ENCODE measurements at places on chromosomes 12 and 14.
A peak's percentile ranks its signal among the peaks of the same experiment; 100 is the strongest.

DNA sequence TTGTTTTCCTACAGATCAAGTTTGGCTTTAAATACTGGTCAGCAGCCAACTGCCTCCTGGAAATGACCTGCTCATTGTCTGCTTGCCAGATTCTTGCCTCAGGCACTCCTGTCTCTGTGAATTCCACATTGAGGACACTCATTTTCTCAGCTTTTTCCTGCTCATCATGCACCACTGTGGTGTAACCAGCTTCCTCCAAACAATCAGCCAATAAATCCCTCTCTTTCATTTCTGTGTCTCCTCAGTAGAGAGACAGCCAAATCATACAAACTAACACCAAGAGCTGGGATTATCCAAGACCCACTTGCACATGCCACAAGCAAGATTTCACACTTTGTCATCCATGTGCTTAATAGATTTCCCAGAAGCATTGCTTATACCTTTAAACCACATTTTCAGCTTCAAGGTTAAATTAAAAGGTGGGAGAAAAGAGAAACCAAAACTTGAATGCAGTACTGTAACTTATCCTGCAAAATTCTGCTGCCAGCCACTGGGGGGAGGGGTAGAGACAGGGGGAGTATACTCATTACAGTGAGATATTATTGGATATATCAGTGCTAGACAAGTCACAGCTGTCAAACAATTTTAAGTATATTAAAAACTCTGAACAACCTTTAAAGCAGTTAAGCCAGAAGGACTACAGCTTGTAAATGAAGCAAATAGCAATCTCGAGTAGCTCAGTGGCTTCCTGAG, 105.0 kb downstream of the PPP2R5E start:
- peak; percentile 43 for DNase-seq

- DNase-seq = no peak
These were observed 88.6 kb downstream of the DDHD1 start for GRCh38 chr14:53064475-53064874.

GRCh38 chr12:26870491-26871419, 37.8 kb upstream of the ITPR2 start:
- peak; percentile 23 for DNase-seq

GRCh38 chr12:97493731-97494130, 31.1 kb downstream of the RMST start:
- DNase-seq = no peak

DNA sequence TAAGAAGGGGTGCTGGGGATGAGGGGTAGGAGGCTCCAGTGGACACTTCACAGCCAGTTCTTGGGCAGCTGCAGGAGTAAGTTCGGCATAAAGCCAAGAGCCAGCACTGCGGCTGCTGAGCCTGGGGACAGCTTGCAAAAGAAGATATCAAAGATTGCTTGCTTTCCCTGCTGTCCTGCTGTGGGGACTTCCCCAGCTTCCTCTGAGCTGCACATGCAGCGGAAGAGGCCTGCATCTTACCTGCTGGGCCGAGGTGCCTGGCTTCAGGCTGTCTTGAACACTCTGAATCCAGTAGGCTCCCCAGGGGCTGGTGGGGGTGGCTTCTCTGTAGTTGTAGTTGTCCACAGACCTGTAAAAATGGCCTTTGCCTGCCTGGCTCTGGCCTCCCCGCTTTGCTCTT, 1.3 kb downstream of the CHGA start:
- peak; percentile 55 for DNase-seq

GRCh38 chr12:124109760-124110159, 136.7 kb downstream of the ZNF664 start:
- DNase-seq = peak; percentile 83

DNA sequence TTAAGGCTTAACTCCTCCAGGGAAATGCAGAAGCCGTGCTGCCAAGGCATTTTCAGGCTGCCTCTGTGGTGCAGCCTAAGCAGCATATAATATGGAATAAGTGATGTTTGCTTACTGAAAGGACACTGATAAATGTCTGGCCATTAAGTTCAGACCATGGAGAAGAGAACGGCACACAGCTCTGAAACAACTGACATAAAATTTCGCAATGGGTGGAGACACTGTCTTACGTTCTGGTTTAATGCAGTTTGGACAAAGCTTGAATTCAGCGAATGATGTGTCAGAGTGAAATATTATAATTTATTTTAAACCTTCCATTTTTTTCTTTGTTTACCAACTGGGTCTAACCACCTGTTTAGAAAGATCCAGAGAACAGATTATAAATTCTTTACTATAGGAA, 27.2 kb upstream of the NRXN3 start:
- DNase-seq = no peak

GRCh38 chr12:31517994-31518393, 72.9 kb downstream of the DENND5B start:
- DNase-seq = no peak

DNA sequence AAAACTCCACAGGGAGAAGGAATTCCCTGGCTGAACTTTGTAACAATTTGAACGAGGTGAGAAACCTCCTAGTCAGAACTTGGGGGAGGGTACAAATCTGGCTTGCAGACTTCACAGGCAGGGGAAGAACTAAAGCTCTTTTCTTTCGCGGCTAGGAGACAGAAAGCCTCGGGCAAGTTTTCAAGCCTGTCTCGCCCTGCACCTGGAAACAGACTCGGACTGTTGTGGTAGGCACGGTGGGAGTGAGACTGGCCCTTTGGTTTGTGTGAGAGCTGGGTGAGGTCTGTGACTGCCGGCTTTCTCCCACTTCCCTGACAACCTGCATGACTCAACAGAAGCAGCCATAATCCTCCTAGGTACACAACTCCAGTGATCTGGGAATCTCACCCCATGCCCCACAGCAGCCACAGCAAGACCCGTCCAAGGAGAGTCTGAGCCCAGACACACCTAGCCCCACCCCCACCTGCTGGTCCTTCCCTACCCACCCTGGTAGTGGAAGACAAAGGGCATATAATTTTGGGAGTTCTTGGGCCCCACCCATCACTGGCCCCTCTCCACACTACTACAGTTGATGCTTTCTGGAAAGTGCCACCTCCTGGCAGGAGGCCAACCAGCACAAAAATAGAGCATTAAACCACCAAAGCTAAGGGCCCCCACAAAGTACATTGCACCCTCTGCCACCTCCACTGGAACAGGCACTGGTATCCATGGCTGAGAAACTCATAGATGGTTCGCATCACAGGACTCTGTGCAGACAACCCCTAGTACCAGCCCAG, 102.7 kb upstream of the ST8SIA1 start:
- DNase-seq = no peak

- DNase-seq = peak; percentile 52
These were observed 1.1 kb downstream of the CKB start for GRCh38 chr14:103521438-103521950.

DNA sequence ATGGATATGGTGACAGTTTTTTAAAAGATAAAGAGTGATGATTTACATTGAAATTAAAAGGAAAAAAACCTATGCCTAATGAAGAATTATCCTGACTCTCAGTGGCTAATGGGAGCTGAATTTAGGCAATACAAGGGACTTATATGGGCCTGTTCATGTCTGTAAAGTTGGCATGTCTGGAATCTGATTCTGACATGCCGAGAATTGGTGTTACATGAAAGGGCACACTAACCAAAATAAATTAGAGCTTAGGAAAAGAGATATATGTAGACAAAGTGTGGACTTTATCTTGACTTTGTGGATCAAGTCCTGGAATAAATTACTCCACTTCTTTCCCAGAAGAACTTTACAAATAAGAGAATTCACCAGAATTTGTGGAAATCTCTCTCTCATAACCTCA, 1.1 kb downstream of the TDG start:
- DNase-seq = no peak

DNA sequence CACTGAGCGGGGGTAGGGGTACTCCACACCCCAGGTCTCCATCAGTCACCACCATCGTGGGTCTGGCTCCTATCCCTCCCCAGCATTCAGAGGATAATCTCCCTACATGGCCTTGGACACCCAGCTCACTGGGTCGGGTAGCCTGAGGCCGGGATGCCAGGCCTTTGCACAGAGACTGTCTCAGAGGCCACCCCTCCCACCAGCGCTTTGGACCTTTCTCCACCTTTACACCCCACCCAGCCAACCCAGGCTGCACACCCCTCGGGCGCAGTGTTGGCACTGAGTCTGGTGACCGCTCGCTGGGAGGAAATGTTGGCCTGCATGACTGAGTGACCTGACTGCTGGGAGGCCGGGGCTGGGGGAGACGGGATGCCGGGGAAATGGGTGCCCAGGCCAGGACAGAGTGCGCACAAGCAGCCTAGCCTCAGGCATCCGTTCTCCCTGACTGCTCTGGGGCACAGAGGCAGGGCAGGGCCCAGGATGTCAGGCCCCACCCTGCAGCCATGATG, 10.6 kb upstream of the LBHD2 start:
- DNase-seq = no peak

GRCh38 chr12:110403976-110404682, 621 bp upstream of the ANAPC7 start:
- peak; percentile 97 for DNase-seq

- DNase-seq = no peak
These were observed 34.7 kb upstream of the NRXN3 start for GRCh38 chr14:78135450-78135891.

DNA sequence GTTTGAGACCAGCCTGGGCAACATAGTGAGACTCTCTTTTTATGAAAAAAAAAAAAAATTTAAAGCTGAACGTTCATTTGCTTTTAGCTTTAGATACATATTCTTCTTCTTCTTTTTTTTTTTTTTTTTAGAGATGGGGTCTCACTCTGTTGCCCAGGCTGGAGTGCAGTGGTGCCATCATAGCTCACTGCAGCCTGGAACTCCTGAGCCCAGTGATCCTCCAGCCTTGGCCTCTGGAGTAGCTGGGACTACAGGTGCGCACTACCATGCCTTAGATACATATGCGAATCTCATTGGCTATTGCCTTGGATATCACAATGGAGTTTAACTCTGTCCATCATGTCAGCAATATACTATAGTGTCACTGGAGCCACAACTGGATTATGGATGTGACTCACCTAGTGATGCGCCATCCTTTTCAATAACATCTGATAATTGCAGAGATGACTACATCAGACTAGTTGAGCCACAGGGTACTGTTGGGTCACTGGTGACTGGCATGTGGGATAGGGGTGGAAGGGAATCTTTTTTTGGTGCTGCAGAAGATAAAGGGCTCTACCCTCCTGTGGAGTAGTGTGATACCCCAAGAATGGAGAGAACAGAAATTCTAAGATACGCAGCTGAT, 2.7 kb upstream of the ADIPOR2 start:
- DNase-seq = no peak

GRCh38 chr12:1595026-1595561, 713 bp upstream of the FBXL14 start:
- no peak for DNase-seq

Data from iPS-NIHi11 (cell line).